Right renal cortex interstitium (tissue), 3 donors: ENCODE measurements at places on chromosomes 1 and 21. TPM values are rescaled to one million over a fixed set of nuclear protein-coding genes. Genes with fewer than 3 reads are reported as not detected.
A peak's percentile ranks its signal among the peaks of the same experiment; 100 is the strongest.

DNA sequence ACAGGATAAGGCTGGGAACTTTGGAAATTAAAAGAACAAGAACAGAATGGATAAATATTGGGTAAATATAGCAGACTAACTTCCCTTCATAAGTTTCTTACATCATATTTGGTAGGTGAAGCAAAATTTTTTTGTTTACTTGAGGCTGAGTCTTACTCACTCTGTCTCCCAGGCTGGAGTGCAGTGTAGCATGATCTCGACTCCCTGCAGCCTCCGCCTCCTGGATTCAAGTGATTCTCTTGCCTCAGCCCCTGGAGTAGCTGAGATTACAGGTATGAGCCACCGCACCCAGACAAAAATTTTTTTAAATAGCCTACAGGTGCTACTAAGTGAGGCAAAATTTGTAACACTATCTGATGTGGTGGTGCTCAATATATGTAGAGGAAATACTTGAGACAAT lies 50.7 kb downstream of the TM2D1 start:
- DNase-seq: no peak

- no peak for DNase-seq
Observed at GRCh38 chr1:109890115-109890953, 20.3 kb upstream of the CSF1 start.

DNA sequence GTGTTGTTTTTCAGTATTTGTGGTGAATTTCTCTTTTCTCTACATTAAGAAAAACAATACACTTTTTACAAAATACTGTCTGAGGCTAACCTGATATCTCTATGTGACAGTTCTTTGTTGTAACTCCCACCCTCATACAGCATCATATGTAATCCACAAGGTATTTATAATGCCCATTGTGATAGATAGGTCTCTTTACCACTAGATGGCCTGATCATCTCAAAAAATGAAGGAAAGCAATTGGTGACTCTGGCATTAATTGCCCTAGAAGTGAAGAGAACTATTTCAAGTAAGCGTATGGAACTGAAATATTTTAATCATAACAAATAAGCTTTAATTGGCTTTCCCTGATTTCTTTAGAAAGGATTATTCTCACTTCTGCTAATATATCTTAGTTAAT lies 36.2 kb upstream of the HFM1 start:
- DNase-seq: no peak

DNA sequence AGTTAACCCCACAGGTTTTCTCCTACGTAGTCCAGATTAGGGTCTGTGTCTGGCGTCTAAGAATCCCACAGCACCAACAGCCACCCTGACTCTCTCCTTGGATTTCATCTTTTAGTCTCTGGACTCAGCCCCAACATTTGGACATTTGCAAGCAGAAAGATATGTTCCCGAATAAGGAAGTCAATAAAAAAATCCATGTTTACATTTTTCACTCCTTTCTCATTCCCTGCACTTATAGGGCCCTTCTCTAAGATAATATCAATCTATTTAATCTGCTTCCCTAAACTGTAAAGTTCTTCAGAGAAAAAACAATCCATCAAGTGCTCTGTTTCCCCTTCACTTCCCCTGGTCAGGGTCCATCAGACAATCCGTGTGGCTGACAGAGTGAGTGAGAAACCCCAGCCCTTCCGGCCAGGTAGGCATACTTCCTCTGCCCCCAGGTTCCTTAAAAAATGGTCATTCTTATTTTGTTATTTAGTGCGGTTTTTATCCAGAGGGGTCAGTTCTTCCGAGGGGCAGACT lies 105.9 kb upstream of the CDC42BPA start:
- no peak for DNase-seq

Gene TRNAU1AP
- 22.8 TPM for polyA plus RNA-seq

DNA sequence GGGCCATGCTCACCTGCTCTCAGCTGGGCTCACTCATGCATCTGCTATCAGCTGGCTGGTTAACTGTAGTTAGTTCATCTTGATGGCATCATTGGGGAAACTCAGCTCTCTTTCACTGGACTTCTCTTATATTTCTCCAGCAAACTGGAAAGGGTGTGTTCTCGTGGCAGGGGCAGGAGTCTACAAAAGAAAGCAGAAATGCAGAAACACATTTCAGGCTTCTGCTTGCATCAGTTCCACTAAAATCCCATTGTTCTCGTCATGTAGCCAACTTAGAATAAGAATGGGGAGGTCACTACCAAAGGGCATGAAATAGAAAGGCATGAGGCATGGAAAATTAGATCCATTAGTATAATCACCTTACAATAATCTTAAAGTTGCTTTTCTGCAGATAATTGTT lies 207.3 kb downstream of the NRIP1 start:
- no peak for DNase-seq

Gene OR2AK2
- polyA plus RNA-seq: not detected

Gene CORT
- 0.74 TPM for polyA plus RNA-seq

Gene AMY1C
- not detected for polyA plus RNA-seq

DNA sequence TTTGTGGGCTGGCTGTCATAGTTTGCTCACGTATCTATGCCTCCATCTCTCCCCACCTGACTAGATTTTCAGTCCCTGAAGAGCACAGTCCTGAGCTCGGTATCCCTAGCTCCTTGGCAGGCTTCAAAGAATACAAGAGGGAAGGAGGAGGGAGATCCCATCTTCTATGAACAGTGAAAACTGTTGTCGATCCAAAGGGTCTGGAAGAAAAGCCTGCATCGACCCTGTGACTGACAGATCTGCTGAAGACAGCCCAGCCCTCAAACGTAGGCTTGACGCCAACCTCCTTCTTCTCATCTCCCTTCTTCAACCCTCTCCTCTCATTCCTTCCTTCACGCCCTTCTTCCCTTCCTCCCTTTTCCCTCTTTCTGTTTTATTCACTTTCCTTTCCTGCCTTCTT lies 13.3 kb upstream of the ADORA1 start:
- DNase-seq: no peak

Gene SLC5A9
- polyA plus RNA-seq: 17.2 TPM

- DNase-seq: no peak
Observed at GRCh38 chr21:44866780-44867179, 6.7 kb downstream of the PTTG1IP start.

- DNase-seq: no peak
Observed at GRCh38 chr1:41637367-41637766, 152.9 kb upstream of the EDN2 start.

- DNase-seq: no peak
Observed at GRCh38 chr1:86259390-86259789, 102.8 kb upstream of the COL24A1 start.

Gene LENEP
- not detected for polyA plus RNA-seq

- no peak for DNase-seq
Observed at GRCh38 chr1:107342316-107342715, 201.5 kb downstream of the NTNG1 start.

DNA sequence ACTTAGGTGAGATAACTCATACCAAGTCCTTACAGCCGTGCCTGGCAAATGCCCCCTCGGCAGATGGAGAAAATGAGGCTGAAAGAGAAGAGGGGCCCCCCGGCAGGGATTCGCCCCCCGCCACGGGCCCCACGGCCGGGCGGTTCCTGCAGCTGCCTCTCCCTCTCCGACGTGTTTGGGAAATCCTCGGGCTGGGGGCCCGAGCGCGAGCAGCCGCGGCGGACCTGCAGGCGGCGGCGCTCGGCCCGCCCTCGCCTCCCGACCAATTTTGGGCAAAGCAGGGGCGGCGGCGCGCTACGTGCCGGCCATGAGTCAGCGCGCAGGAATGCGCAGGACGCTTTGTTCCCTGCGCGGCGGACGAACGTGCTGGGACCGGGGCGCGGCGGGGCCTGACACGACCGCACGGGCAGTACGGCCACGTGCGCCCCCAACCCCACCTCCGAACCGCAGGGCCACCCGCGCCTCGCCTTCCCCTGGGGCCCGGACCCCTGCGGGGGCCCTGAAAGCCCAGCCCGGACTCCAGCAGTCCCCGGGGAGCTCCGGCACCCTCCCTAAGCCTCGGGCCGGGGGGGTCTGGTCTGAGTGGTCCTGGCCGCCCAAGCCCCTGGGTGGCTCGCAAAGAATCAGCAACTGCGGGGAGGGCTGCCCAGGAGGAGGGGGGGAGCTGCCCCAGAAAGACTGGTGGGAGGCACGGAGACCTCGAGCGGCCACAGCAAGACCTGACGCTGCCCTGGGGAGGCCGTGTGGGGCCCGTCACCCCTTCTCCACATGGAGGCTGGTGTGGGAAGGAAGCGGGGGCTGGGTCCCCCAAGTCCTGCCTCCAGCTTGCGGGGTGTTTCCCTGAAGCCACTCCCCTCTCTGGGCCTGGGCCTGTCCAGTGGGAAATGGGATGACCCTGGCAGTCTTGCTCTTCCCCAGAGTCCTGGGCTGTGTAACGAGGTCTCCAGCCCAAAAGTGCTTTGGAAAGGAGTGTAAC lies 11.9 kb upstream of the EDN2 start:
- peak; percentile 61 for DNase-seq

DNA sequence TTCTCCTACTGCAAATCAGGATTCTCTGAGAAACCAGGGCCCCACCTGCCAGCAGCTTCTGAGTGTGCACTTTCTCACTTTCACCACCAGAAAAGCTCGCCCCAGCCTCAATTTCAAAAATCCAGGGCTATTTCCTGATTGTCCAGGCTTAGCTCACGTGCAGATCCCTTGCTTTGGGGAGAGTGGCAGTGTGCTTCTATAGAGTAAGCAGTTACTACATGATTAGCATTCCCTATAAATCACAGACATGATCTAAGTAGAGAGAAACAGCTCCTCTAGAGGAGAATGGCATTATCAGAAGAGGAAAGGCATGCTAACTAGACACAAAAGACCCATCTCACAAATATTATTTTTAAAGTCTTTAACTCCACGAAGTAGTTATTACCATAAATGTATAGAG lies 456.0 kb upstream of the PKN2 start:
- DNase-seq: no peak

DNA sequence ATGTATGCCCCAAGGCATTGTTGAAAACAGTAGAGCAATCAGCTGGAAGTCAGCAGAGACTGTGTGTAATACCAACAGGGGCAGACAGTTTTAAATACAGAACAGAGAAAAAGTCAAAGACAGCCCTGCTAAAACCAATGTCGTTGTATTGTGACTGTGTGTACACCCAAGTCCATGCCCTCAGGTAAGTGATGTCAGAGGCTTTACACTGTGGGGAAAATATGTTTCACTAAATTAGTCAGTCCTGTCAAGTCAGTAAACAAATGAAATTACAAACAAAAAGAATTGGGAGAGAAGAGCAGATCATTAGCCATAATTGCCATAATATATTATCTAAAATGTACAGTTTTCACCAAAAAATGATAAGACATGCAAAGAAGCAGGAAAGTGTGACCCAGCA lies 2.4 kb upstream of the CYP2J2 start:
- no peak for DNase-seq

DNA sequence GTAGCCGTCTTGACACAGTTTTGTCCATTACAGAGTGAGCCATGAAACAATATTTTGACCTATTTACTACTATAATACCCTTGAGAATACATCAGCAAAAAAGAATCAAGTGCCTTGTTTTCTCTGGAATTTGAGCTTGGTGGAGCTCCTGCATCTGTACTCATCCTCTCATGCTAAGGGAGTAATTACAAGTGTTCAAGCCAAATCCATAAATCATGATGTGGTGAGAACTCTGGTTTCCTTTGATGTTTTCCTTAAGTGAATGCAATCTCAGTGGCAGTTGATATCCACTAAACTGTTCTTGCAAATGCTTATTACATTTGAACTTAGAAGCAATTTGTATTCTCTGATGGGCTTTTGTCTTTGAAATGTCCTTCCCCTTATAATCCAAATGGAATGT lies 824.6 kb upstream of the TMPRSS15 start:
- DNase-seq: peak; percentile 63

Gene LCE3E
- polyA plus RNA-seq: not detected

Gene SLC2A1
- polyA plus RNA-seq: 34.9 TPM

GRCh38 chr1:15736892-15737261 lies 819 bp downstream of the SLC25A34 start:
- no peak for DNase-seq

Gene FAM163A
- 0.59 TPM for polyA plus RNA-seq

DNA sequence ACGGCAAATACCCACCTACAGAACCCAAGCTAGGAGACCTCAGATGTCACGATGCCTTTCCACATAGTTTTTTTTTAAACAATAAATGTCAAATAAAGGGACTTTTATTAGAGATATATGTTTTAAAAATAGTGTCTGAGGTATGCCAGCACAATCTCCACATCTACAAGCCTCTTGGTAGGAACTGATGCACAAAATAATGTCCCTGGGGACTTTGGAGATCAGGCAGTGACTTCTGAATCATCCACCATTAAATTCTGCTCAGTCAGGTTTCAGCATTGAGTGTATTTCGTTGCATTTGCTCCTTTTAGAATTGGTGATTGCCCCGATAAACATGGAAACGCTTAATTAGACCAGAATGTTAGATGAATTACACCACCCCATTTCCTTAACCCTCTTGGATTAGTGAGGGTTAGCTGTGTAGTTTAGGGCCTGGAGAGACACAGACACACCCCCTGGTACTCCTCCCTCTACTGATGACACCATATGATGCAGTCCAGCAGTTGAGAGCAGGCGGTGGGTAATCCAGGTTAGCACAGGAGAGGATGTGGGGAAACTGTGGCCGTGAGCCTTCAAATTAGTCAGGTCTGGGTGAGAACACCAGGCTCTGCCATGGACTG lies 33.6 kb downstream of the LGR6 start:
- DNase-seq: no peak
